Tongue (tissue), 3 donors: ENCODE measurements at places on chromosomes 6 and 20. TPM values are rescaled to one million over a fixed set of nuclear protein-coding genes. Genes with fewer than 3 reads are reported as not detected.

DNA sequence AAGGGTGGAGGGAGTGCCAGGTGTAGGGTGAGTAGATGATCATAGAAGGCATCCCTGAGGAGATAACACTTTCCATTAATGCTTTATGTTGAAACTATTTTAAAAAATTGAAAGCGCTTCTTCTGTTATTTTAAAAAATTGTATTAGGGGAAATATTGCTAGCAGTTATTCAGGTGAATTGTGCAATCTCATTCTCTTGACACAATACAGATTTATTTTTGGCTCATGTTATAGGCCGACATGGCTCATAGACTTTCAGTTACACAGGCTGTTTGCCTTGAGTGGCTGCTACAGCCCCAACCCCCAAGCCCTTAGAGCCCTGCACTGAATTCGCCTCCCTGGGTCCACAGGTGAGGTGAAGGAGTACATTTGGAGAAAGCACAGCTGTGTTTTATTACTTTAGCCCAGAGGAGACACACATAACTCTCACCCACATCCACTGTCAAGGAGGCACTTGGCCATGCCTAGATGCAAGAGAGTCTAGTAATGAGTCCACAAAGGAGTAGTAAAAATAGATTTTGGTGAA lies 228.2 kb downstream of the RFPL4B start:
- no peak for DNase-seq

The ERVFRD-1 gene
- total RNA-seq: 0.10 TPM

GRCh38 chr20:63737695-63737944 lies 1.2 kb downstream of the LIME1 start:
- no peak for DNase-seq

- DNase-seq: peak; percentile 6
Observed at GRCh38 chr20:9809271-9809670, 29.6 kb downstream of the PAK5 start.
